Suppressor macrophage treated with lipopolysaccharide for 1 hour (primary cell): ENCODE measurements at places on chromosomes 3 and 15.

DNA sequence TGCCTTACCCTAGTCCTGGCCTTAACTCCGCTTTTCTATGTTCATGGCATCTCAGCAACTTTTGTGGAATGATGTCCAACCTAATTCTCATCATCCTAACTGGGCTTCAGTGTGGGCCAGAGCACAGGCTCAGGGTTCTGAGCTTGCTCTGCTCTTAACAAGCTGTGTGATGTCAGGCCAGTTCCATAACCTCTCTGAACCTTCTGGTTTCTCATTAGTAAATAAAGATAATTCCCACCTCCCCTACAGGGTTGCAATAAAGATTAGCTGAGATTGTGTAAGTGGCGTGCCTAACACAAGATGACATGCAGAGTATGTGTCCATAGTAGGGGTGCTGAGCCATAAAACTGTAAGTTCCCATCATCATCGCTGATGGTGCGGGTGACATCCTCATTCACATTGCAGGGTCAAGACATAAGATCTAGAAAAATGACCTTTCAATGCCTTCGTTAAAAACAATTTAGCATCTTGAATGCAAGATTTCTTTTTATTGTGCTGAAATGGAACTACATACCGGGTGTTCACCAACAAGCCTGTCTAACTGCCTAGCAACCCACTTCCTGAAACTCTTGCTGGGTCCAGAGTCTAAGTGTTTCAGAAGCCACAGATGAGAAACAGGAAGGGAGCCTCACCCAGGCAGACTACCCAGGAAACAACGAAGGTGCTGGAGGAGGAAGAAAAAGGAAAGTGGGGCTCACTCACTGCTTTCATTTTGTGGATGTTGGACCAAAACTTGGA is 36.2 kb downstream of the CDCP1 start:
- peak; percentile 66 for DNase-seq

DNA sequence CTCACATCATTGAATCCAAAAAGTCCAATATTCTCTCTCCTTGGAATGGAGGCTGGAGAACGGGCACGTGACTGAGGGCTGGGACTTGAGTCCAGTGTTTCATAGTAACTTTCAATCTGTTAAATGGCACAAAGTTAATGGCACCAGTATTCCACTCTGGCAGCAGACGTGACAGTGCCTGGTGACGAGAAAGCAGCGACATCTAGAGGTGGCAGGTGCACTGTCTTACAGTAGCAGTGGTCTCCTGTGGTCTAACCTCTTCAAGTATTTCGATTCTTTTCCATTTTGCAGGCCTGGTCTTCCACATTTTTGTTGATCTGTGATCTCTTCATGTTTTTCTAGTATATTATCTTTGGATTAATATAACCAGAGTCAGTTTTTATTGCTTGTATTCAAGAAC is 107.1 kb downstream of the OXSM start:
- DNase-seq: no peak

DNA sequence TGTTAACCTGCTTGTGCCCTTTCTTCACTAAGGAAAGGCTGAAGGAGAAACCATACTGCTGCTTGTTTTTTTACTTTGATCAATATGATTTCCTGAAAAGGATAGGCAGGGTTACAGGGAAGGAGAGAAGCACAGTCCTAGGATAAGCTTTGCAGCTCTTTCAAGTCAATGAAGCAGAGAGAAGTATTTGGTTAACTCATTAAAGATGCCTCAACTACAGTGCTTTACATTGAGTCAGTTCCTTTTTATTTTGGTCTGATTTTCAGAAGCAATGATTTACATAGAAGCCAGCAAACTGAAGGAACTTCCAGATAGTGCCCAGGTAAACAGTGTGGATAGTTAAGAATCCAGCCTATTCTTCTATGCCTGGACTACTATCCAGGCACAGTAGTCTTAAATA is 64.8 kb downstream of the ARIH1 start:
- DNase-seq: no peak

DNA sequence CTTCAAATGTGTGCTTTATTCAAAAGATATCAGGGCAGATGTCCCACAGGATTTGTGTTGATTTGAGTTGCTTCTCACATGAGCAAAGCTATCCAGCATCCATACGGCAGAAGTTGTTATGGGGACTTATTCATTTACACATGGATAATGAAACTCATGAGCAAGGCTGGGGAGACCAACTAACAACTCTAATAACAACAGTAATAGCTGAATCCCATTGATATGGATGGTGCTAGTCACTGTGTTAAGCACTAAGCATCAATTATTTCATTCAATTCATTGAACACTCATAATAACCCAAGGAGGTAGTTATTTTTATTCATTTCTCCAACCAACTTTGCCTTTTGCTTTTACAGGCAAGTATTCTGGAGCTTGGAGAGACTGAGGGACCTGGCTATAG is 1094.2 kb upstream of the CFAP20DC start:
- DNase-seq: no peak

- DNase-seq: no peak
Observed at GRCh38 chr3:176994393-176994792, 202.9 kb downstream of the TBL1XR1 start.
